ENCODE measurements at places on chromosomes 7 and 10.

DNA sequence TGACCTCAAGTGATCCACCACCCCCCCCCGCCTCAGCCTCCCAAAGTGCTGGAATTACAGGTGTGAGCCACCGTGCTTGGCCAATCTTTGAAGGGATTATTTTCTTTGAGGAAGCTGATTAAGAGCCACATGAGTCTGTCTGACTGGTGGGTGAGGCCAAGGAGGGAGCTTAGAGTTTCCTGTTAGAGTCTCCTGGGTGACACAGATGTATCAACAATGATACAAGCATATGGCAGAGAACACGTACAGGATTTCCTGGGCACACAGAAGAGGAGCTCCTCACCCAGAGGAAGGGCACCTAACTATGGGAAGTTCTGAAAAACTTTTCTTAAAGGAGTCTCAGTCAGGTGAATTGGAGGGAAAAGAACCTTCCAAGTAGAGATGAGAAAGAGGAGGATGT is 69.4 kb downstream of the GOLGA7B start:
- no peak for DNase-seq

DNA sequence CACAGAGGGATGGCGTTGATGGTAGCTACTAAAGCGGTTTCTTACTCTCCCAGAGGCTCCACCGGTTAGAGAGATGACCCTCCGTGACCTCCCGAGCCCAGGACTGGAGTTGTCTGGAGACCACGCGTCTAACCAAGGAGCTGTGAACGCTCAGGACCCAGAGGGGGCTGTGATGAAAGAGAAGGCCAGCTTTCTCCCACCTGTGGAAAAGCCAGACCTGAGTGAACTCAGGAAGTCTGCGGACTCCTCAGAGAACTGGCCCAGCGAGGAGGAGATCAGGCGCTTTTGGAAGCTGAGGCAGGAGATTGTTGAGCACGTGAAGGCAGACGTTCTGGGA is 15.9 kb downstream of the LRRC27 start:
- DNase-seq = no peak

- no peak for DNase-seq
These were observed 17.1 kb downstream of the ARHGAP21 start for GRCh38 chr10:24706479-24707118.

- no peak for DNase-seq
These were observed 29.5 kb upstream of the SLC29A3 start for GRCh38 chr10:71289421-71290130.

- no peak for DNase-seq
These were observed 129.2 kb upstream of the UNC5B start for GRCh38 chr10:71082960-71083715.

DNA sequence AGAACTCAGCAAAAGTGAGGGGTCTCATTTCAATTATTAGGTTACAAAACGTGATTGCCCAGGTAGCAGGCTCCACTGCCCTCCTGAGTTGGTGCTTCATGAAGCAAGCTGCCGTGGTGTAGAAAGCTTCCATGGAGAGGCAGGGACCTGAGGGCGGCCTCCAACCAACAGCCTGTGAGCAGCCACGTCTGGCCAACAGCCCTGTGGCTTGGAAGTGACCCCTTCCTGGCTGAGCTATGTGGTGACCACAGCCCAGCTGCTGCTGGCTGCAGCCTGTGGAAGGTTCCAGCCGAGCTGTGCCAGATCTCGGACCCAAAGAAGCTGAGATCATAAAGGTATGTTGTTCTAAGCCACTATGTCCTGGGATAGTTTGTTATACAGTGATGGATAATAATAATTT is 122.5 kb upstream of the KLF6 start:
- DNase-seq = no peak

GRCh38 chr10:71294856-71295255 is 24.2 kb upstream of the SLC29A3 start:
- no peak for DNase-seq

- DNase-seq = no peak
These were observed 53.0 kb downstream of the PDZD8 start for GRCh38 chr10:117322260-117322659.

GRCh38 chr10:129545261-129545660 is 78.2 kb downstream of the MGMT start:
- DNase-seq = no peak

DNA sequence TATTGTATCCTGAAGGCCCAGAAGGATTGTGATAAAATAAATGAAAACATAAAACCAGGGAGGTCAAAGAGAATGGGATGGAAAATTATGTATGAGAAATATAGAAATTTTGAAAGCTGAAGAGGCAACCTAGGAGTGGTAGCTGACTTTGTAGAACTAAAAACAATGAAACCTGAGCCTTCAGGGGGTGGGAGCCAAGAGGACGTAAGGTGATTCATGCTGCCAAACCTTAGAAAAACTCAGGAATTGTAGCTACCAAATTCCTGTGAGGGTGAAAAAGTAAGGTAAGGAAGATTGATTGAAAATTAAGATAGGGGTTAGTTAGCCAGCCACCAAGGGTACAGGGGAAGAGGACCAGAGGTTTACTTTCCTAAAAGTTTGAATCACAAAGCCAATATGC is 213.2 kb downstream of the KCND2 start:
- DNase-seq = no peak

GRCh38 chr7:142954680-142955268 is 7.4 kb downstream of the KEL start:
- DNase-seq = no peak

- no peak for DNase-seq
These were observed 80.7 kb upstream of the PPP1R3C start for GRCh38 chr10:91713461-91714072.
